ENCODE measurements at places on chromosomes 6 and 20. TPM values are rescaled to one million over a fixed set of nuclear protein-coding genes. Genes with fewer than 3 reads are reported as not detected.

DNA sequence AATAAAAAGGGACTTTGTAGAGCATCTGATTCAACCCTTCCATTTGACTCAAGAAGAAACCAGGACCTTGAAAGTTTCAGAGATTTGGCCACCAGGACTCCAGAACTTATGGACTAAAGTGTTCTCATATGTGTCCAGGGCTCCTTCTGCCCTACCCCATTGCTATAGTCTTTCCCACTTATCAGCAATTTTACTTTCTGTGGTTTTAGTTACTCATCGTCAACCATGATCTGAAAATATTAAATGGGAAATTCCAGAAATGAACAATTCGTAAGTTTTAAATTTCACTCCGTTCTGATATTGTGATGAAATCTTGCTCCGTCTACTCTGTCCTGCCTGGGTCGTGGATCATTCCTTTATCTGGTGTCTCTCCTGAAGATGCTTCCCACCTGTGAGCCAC lies 259.8 kb downstream of the PHACTR1 start:
- no peak overlapping the region for H3K27ac ChIP-seq
- H3K36me3 ChIP-seq, result no peaks in the 10 kb centered on the region
- no peaks in the 10 kb centered on the region for H3K27me3 ChIP-seq
- DNase-seq, result no peak
- H3K4me1 ChIP-seq, result no peaks in the 10 kb centered on the region
- H3K4me3 ChIP-seq, result no peak overlapping the region

- no peak overlapping the region for H3K27ac ChIP-seq
- no peak for DNase-seq
- no peak overlapping the region for H3K4me3 ChIP-seq
- no peaks in the 10 kb centered on the region for H3K4me1 ChIP-seq
These were observed 266.4 kb downstream of the HAO1 start for GRCh38 chr20:7673841-7674240.

GRCh38 chr20:19648024-19648423 lies 110.0 kb upstream of the RIN2 start:
- no peaks in the 10 kb centered on the region for H3K27me3 ChIP-seq
- no peak overlapping the region for H3K27ac ChIP-seq
- H3K4me3 ChIP-seq, result no peak overlapping the region
- no peaks in the 10 kb centered on the region for H3K4me1 ChIP-seq
- H3K36me3 ChIP-seq, result no peaks in the 10 kb centered on the region

DNA sequence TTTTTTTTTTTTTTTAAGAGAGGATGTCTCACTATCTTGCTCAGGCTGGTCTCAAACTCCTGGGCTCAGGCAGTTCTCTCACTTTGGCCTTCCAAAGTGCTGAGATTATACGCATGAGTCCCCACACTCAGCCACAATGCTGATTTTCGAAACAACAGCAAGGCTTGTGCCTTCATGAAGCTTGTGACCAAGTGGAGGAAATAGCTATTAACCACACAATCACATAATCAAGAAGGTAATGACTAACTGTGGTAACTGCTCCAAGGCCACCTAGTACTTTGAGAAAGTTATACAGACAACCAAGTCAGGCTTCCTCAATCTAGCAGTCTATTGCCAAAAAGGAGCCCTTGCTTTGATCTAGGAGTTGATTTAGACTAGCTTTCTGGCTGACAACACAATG lies 46.3 kb downstream of the SOD2 start:
- H3K4me1 ChIP-seq, result no peaks in the 10 kb centered on the region
- no peaks in the 10 kb centered on the region for H3K36me3 ChIP-seq
- no peak overlapping the region for H3K4me3 ChIP-seq
- H3K27ac ChIP-seq, result no peak overlapping the region
- DNase-seq, result no peak

DNA sequence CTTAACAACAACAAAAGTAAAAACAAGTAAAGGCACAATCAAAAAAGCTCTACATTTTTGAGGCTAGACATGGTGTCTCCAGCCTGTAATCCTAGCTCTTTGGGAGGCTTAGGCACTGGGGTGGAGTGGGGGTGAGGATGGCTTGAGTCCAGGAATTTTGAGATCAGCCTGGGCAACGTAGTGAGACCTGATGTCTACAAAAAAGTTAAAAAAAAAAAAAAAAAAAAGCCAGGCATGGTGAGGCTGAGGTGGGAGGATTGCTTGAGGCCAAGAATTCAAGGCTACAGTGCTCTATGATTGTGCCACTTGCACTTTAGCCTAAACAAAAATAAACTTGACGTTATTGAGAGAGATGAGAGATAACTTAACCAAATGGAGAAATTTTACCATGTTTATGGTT lies 60.1 kb downstream of the QKI start:
- DNase-seq, result no peak
- H3K4me3 ChIP-seq, result no peak overlapping the region
- H3K4me1 ChIP-seq, result peaks cover 4% of the 10 kb centered on the region
- H3K36me3 ChIP-seq, result peaks cover 9% of the 10 kb centered on the region
- H3K27me3 ChIP-seq, result no peaks in the 10 kb centered on the region
- no peak overlapping the region for H3K27ac ChIP-seq

CENPW gene
- 9.2 TPM for total RNA-seq

DNA sequence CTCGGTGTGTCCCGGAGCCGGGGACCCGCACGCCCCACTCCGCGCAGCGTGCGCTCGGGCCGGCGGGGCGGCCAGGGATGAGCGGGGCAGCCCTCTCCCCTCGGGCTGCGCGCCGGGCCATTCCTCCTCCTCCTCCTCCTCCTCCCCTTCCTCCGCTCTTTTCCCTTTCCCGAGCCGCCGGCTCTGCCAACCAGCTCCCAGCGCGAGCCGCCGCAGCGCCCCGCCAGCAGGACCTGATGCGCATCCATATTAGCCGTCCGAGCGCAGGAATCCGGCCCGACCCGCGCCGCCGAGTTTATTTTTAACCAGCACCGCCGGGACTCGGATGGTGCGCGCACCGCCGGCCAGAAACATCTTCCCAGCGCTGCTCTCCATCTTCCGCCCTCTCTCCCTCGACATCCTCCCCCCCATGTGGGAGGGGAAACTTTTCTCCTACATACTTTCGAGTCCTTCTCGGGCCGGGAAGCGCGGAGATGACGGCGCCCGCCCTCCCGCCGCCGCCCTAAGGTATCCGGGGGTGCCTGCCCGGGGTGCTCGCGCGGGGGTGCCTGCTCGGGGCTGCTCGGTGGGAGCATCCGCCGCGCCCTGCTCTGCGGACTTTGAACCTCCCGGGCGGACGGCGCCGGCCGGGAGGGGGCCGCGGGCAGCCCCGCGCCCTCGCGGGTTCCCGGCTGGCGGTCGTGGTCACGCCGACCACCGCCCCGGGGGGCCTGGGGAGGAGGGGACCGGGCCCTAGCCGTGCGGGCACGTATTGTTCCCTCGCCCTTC lies 619 bp downstream of the RREB1 start:
- no peak for DNase-seq
- H3K27ac ChIP-seq, result peak overlapping the region; percentile 83
- peak overlapping the region; percentile 91 for H3K4me3 ChIP-seq

GRCh38 chr20:40945754-40946450 lies 82.7 kb upstream of the TOP1 start:
- H3K27me3 ChIP-seq, result peaks cover 6% of the 10 kb centered on the region
- no peak overlapping the region for H3K27ac ChIP-seq
- H3K4me3 ChIP-seq, result no peak overlapping the region
- no peaks in the 10 kb centered on the region for H3K36me3 ChIP-seq

GRCh38 chr6:77463308-77463860 lies at the start of gene HTR1B:
Gene HTR1B (minus strand): TSS chr6:77463491. CDS start chr6:77463403, 88 bp downstream.
- H3K4me1 ChIP-seq, result peaks cover 40% of the 10 kb centered on the region
- H3K36me3 ChIP-seq, result no peaks in the 10 kb centered on the region
- H3K4me3 ChIP-seq, result peak within 1 kb of the TSS; percentile 46
- H3K27ac ChIP-seq, result no peak within 1 kb of the TSS
- DNase-seq, result no peak
- peaks cover 61% of the 10 kb centered on the region for H3K27me3 ChIP-seq

DNA sequence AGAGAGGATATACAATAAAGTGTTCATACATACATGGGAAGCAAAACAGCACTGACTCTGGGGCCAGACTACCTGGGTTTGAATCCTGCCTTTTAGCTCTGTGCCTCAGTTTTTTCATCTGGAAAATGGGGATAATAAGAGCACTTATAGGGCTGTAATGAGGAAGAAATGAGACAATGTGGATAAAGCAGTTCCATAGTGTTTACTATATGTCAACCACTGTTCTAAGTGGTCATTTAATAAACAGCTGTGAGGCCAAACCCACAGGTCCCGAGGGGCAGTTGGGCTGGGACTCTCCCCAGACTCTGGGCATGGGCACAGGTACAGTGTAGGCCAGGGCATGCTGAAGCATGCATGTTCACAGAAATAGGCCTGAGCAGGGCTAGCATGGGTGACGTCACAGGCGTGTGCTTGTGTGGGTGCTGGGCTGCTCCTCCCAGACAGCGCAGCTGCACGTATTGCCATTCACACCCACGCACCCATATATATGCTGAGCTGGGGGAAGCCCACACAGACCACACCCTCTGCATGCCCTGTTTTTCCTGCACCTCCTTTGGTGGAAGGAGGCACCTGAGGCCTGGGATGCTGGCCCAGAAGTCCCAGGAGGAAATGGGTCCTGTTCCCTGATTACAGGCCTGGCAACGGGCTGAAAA lies 3.5 kb upstream of the PLCG1 start:
- H3K27me3 ChIP-seq, result no peaks in the 10 kb centered on the region
- peaks cover 26% of the 10 kb centered on the region for H3K4me1 ChIP-seq
- H3K27ac ChIP-seq, result no peak overlapping the region
- H3K4me3 ChIP-seq, result no peak overlapping the region
- no peak for DNase-seq
- H3K36me3 ChIP-seq, result peaks cover 3% of the 10 kb centered on the region

DNA sequence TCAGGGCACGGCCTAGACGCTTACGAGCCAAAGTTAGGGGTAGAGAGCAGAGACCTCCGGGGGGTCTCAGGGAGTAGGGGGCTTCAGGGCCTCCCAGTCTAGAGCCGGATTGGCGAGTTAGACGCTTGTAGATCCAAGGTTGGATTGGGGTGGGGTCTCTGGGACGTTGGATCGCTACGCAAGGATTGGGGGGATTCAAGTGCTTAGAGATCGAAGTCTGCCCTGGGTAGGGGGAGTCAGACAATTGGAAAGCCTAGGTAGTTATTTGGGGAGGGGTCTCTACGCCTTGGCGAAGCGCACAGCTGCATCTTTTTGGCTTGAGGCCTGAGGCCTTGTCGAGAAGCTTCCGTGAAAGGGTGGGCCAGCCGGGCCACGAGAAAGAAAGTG lies 469 bp downstream of the STX16 start:
- peak overlapping the region; percentile 98 for H3K4me3 ChIP-seq
- H3K27me3 ChIP-seq, result no peaks in the 10 kb centered on the region
- peaks cover 22% of the 10 kb centered on the region for H3K4me1 ChIP-seq
- H3K27ac ChIP-seq, result peak overlapping the region; percentile 97
- no peaks in the 10 kb centered on the region for H3K36me3 ChIP-seq

DNA sequence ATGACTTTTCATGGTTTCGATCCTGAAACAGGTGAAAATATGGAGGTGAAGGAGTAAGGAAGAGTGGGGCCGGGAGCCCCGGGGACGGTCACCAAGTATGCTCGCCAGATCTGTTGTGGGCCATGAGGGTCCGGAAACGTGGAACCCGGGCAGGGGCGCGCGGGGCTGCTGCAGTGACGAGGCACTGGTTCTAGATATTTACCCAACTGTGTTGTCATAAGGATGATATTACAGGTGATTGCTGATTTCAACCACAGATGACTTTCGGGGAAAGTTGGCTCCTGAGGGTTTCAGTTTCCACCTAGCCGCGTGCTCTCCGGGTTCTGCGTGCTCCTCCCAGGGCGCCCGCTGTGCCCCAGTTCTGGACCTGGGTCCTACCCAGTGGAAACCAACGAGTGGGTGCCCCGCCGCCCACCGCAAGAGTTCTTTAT lies 12.2 kb downstream of the RAET1G start:
- no peak overlapping the region for H3K27ac ChIP-seq
- H3K27me3 ChIP-seq, result no peaks in the 10 kb centered on the region
- no peak overlapping the region for H3K4me3 ChIP-seq

DNA sequence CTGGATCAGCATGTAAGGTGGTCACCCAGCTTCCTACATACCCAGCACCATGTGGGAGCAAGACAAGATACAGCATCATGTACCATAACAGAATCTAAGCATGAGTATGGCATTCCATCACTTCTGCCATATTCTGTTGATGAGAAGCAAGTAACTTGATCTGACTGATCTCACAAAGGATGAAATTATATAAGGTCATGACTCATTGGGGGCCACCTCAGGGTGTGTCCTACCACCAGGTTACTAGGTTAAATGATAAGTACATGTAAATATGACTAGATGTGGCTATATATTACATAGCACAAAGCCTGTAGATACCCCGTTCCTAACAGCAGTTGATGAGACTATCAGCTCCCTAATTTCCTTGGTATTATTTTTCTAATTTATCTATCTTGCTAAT lies 213.1 kb downstream of the DOK5 start:
- no peak for DNase-seq
- no peaks in the 10 kb centered on the region for H3K27me3 ChIP-seq
- no peaks in the 10 kb centered on the region for H3K36me3 ChIP-seq
- H3K4me3 ChIP-seq, result no peak overlapping the region
- H3K27ac ChIP-seq, result no peak overlapping the region

- no peaks in the 10 kb centered on the region for H3K27me3 ChIP-seq
- peak within 1 kb of the TSS; percentile 61 for H3K4me3 ChIP-seq
- H3K4me1 ChIP-seq, result peaks cover 50% of the 10 kb centered on the region
- no peak for DNase-seq
These were observed at the start of gene C6orf47 for GRCh38 chr6:31660381-31661261. Gene C6orf47 (minus strand): TSS chr6:31660778. CDS start chr6:31659947, 831 bp downstream.

DNA sequence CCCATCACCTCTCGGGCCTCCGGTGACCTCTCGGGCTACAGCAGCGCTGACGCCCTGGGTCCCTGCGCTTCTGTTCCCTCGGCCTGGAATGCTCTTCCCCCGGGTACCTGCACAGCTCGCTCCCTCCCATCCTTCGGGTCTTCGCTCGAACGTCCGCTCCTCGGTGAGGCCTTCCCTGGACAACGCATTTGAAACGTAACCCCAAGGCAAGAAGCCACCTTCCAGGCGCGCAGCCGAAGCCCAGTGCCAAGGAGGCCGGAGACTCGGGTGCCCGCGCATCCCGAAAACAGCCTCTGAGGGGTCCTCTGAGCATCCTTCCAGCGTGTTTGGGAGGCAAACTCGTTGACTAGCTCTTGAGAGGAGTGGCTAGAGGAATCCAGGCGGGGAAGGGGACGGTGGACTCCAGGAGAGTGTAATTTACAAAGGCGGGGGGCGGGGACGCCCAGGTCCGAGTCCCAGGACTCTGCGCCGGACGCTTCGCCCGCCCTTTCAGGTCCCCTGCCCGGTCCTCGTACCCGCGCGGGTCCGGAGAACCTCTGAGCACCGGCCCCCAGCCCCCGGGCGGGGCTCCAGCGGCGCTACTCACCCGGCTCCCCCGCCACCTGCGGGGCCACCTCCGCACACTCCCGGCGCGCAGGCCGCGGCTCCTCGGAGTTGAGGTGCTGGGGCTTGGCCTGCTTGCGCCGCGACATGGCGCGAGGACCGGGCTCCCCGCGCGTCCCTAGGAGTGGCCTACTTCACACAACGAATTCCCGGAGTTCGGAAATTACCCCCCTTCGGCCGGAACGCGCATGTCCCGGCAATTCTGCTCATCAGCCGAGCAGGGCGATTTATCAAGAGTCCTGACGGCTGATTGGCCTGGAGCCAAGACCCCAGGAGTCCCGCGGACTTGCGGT lies 86.8 kb downstream of the ZFP64 start:
- H3K27ac ChIP-seq, result no peak overlapping the region
- peak overlapping the region; percentile 33 for H3K4me3 ChIP-seq
- H3K4me1 ChIP-seq, result peaks cover 32% of the 10 kb centered on the region
- H3K27me3 ChIP-seq, result peaks cover 47% of the 10 kb centered on the region
- peak; percentile 29 for DNase-seq
